ENCODE measurements at places on chromosomes 5 and 9. TPM values are rescaled to one million over a fixed set of nuclear protein-coding genes. Genes with fewer than 3 reads are reported as not detected.

GRCh38 chr5:102539562-102539961, 40.8 kb upstream of the SLCO6A1 start:
- H3K36me3 ChIP-seq: no peaks in the 10 kb centered on the region
- no peaks in the 10 kb centered on the region for H3K27me3 ChIP-seq
- no peaks in the 10 kb centered on the region for H3K4me1 ChIP-seq
- H3K4me3 ChIP-seq: no peak overlapping the region
- DNase-seq: no peak
- H3K27ac ChIP-seq: no peak overlapping the region

DNA sequence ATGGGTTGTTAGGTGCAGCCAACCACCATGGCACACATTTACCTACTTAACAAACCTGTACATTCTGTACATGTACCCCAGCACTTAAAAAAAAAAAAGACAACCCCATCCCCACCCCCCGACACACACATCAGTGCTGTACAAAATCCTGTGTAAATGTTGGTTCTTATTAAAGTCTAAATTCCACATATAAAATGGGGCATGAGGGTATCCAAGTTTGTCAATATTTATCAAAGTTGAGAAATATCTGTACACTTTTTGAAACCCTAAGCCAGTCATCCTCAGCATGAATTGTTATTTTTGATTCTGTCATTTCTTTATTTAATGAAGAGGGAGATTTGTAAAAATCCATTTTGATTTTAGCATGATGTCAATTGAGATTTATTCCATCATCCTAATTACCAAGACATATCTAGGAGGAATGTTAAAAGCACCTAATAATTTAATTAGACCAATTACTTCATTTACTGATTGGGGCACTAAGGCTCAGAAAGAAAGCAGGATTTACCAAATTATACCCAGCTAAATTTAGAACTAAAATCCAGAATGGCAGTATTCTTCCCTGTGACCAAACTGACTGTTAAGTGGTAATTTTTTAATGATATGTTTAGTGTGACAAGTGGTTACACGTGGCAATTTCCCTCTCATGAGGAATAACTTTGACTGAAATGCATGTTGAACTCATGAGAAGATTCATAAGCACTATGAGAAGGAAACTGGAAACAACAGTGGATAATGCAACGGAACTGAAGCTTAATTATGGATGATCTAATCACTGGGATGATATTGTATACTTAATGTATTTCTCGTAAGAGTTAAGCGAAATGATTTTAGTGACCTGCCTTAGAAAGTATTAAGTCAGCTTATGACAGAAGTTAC, 195.9 kb downstream of the SGCD start:
- H3K27me3 ChIP-seq: no peaks in the 10 kb centered on the region
- no peak for DNase-seq
- H3K27ac ChIP-seq: no peak overlapping the region
- H3K4me3 ChIP-seq: no peak overlapping the region

DNA sequence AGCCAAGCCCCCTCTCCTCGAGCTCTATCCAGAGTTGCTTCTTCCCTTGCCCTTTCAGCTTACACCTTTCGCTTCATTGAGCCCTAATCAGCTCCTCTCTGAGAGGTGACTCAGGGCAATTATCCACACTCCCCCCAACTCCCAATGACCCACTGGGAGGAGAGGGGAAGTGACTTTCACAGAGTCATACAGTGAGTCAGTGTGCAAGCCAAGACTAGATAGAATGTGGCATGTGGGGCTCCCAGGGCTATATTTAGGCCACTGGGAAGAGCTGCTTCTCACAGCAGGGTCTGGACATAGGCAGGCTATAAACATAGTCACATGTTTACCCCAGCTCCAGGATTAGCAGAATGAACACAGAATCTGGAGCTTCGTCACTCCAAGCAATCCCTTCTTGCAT, 57.4 kb downstream of the NRG2 start:
- no peaks in the 10 kb centered on the region for H3K36me3 ChIP-seq
- peak overlapping the region; percentile 24 for H3K4me3 ChIP-seq
- DNase-seq: peak; percentile 22

- no peak overlapping the region for H3K4me3 ChIP-seq
- H3K36me3 ChIP-seq: no peaks in the 10 kb centered on the region
- no peaks in the 10 kb centered on the region for H3K27me3 ChIP-seq
- H3K4me1 ChIP-seq: peaks cover 41% of the 10 kb centered on the region
Observed at GRCh38 chr5:96942911-96943310, 7.0 kb downstream of the LNPEP start.

DNA sequence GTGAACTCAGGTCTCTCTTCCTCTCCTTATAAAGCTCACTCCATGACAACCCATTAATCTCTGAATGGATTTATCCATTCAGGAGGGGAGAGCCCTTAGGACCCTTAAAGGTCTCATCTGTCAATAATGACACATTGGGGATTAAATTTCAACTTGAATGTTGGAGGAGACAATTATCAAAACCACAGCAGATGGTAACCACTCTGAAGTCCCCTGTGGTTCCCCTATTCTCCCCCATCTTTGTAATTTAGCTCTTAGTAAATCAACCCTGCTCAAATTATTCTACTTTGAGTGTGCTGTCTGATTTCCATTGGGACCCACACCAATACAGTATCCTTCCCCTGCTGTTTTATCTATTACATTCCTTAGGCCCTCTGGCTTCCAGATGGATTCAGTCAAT, 72.0 kb upstream of the RAI14 start:
- no peak overlapping the region for H3K27ac ChIP-seq
- no peaks in the 10 kb centered on the region for H3K36me3 ChIP-seq
- no peak overlapping the region for H3K4me3 ChIP-seq
- H3K27me3 ChIP-seq: peaks cover 6% of the 10 kb centered on the region

GRCh38 chr5:7015586-7016256, 302.5 kb downstream of the TENT4A start:
- no peak for DNase-seq
- no peaks in the 10 kb centered on the region for H3K36me3 ChIP-seq
- H3K27me3 ChIP-seq: peaks cover 6% of the 10 kb centered on the region
- H3K27ac ChIP-seq: no peak overlapping the region
- no peaks in the 10 kb centered on the region for H3K4me1 ChIP-seq

DNA sequence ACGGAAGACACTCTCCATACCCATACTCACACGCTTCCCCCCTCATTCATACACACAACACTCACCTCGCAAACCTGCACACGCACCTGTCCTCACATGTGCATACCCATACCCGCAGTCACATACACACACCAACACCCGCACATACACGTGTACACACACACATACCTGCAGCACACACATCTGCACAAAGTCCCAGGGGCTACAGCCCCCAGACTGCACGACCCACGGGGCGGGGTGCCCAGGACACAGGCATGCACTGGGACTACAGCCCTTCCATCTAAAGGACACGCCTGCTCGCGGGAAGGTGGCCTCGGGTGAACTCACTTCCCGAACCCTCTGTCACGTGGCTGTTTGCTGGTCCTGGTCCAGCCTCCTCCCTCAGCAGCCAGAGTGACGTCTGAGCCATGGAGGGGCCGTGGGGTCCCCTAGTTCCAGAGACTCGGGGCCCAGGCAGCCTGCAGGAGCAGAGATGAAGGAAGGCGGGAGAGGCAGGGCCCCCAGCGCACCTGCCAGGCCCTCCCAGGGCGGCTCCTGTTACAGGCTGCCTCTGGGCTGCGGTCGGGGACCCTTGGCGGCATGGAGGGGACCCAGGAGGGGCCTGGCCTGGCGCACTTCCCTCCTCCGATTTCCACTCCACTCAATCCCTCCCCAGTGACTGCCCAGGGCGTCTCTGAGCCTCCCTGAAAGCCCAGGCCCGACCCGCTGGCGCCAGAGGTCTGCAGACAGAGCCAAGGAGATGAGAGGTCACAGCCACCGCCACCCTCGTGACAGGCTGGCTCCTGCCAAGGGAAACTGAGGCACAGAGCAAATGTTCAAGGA, 8.1 kb downstream of the SLC12A7 start:
- peaks cover 100% of the 10 kb centered on the region for H3K4me1 ChIP-seq
- H3K27me3 ChIP-seq: no peaks in the 10 kb centered on the region
- H3K36me3 ChIP-seq: peaks cover 9% of the 10 kb centered on the region
- peak; percentile 88 for DNase-seq

- H3K36me3 ChIP-seq: no peaks in the 10 kb centered on the region
- H3K4me3 ChIP-seq: no peak overlapping the region
- DNase-seq: no peak
- H3K27ac ChIP-seq: no peak overlapping the region
- H3K27me3 ChIP-seq: peaks cover 6% of the 10 kb centered on the region
Observed at GRCh38 chr5:145941448-145942130, 5.2 kb downstream of the SH3RF2 start.

The FAM200C gene
- total RNA-seq: 4.9 TPM

- peaks cover 12% of the 10 kb centered on the region for H3K4me1 ChIP-seq
- H3K27me3 ChIP-seq: peaks cover 2% of the 10 kb centered on the region
- H3K36me3 ChIP-seq: no peaks in the 10 kb centered on the region
Observed at GRCh38 chr9:122204055-122204454, 24.7 kb downstream of the LHX6 start.

DNA sequence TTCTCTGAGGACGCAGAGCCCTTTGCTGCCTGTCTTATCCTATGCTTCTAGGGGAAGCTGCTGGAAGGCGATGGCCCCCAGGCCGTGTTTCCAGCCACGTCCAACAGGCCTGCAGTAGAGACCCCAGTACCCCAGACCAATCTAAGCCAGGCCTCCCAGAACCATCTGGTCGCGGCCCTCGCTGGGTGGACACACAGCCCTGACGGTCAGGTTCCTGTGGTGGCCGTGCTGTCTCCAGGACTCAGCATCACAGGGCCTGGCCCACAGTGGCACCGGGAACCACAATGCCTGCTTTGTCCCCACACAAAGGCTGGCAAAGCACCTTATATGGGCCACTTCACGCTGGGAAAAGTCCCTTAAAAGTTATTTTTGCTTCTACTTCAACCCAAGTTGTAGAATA, 44.5 kb downstream of the SEMA4D start:
- DNase-seq: no peak
- no peak overlapping the region for H3K27ac ChIP-seq
- peaks cover 4% of the 10 kb centered on the region for H3K4me1 ChIP-seq
- H3K36me3 ChIP-seq: no peaks in the 10 kb centered on the region

The TAF11L13 gene
- total RNA-seq: not detected

GRCh38 chr5:45189481-45189880, 380.7 kb downstream of the MRPS30 start:
- H3K36me3 ChIP-seq: no peaks in the 10 kb centered on the region
- no peak overlapping the region for H3K27ac ChIP-seq
- H3K4me3 ChIP-seq: no peak overlapping the region
- no peaks in the 10 kb centered on the region for H3K4me1 ChIP-seq
- DNase-seq: no peak

GRCh38 chr9:91782708-91783214, 167.3 kb downstream of the ROR2 start:
- H3K4me3 ChIP-seq: no peak overlapping the region
- DNase-seq: no peak
- no peaks in the 10 kb centered on the region for H3K36me3 ChIP-seq
- H3K27ac ChIP-seq: no peak overlapping the region
- H3K27me3 ChIP-seq: peaks cover 42% of the 10 kb centered on the region
- H3K4me1 ChIP-seq: no peaks in the 10 kb centered on the region

DNA sequence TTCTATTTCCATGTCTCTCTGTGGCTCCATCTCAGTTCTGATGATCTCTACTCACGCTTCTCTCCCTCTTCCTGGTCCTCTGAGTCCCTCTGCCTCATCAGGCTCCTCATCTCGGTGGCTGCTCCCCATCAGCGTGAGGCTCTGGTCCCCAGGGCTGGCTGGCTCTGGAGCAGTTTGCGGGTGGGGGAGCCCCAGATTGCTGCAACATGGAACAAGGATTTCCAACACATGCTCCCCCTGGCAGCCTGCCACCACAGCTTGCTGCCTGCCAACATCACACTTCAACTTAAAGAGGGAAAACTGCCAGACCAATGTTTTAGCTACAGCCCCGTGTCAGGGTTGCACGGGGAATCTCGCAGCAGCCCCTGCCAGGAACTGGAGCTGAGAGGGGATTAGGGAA, 77.2 kb upstream of the NEK6 start:
- H3K4me3 ChIP-seq: no peak overlapping the region
- peak; percentile 30 for DNase-seq
- peaks cover 78% of the 10 kb centered on the region for H3K27me3 ChIP-seq
- H3K27ac ChIP-seq: no peak overlapping the region

DNA sequence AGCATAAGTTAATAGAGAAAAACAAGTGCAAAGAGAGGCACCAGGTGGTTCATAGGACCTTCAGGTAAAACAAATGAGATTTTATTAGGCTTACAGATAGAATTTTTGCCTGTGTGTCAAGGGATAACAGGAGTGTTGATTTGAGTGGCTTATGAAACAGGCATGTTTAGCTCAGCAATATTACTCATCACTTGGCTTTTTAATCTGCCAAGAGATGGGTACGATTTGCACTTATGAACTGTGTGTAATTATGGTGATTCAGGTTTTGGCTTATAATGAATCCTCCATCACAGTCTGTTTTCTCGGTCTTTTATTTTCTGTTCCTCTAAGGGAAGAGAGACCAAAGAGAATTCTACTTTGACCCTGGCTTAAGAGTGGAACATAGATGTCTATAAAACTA, 199.3 kb downstream of the DMRTA1 start:
- no peak for DNase-seq
- H3K27me3 ChIP-seq: no peaks in the 10 kb centered on the region
- no peaks in the 10 kb centered on the region for H3K4me1 ChIP-seq
- no peaks in the 10 kb centered on the region for H3K36me3 ChIP-seq
- no peak overlapping the region for H3K4me3 ChIP-seq

DNA sequence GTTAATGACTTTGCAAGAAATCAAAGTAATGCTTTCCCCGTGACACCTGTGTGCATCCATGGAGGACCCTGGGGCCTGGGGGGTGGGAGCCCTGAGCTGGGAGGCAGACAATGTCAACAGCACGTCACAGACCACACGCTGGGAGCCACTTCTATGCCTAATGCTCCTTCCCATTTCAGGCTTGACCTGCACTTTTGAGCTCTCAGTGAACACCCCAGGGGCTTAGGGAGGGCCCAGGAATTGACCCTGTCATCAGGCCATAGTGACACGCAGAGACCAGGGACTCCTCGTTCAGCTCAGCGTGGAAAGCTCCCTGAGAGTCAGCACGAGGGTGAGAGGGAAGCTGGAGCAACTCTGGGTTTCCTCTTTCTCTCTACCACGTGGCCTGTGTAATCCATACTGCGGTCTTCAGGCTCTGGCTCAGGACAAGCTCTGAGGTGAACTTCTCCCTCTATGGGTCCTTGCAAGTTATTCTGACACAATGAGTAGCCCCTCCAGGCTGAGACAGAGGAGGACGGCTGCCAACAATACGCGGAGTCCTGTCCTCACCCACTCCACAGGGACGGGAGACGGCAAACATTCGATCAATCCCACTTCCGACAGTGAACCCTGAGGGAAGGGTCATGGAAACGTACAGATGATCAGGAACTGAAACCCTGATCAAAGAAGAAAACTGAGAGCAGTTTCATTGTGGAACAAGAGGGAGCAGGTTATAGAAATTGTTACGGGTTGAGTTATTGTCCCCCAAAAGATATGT, 130.8 kb upstream of the IRX4 start:
- H3K27ac ChIP-seq: no peak overlapping the region
- H3K4me1 ChIP-seq: peaks cover 36% of the 10 kb centered on the region
- no peak for DNase-seq
- peaks cover 6% of the 10 kb centered on the region for H3K27me3 ChIP-seq
